ENCODE measurements at places on chromosomes 1 and 21.

GRCh38 chr1:64469116-64469976 lies 583 bp upstream of the CACHD1 start:
- no peak for DNase-seq

GRCh38 chr1:215256936-215257679 lies 174.6 kb downstream of the KCNK2 start:
- DNase-seq, result no peak

- DNase-seq, result no peak
These were observed 36.6 kb downstream of the FOXO6 start for GRCh38 chr1:41397753-41398330.

DNA sequence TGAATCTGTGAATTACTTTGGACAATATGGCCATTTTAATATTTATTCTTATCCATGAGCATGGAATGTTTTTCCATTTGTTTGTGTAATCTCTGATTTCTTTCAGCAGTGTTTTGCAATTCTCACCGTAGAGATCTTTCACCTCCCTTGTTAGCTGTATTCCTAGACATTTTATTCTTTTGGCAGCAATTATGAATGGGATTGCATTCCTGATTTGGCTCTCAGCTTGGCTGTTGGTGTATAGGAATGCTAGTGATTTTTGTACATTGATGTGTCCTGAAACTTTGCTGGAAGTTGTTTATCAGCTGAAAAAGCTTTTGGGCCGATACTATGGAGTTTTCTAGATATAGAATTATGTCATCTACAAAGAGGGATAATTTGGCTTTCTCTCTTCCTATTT lies 44.2 kb upstream of the NEGR1 start:
- DNase-seq, result no peak

DNA sequence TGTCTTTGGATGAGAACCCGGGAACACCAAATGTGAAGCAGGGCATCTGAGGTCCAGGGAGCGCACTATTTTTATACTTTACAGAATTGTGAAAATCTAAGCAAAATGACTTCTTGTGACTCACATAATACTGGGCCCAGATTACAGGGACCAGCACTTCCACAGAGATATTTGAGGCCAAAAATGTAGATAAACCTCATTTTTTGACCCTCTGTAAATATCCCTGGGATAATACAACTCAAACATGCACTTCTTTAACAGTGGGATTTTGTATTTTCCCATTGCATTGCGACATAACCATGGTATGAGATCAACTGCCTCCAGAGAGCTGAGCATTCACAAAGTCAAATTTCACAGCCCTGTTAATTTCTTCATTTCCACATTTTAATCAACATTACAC lies 289.4 kb upstream of the ADGRL4 start:
- DNase-seq, result no peak

DNA sequence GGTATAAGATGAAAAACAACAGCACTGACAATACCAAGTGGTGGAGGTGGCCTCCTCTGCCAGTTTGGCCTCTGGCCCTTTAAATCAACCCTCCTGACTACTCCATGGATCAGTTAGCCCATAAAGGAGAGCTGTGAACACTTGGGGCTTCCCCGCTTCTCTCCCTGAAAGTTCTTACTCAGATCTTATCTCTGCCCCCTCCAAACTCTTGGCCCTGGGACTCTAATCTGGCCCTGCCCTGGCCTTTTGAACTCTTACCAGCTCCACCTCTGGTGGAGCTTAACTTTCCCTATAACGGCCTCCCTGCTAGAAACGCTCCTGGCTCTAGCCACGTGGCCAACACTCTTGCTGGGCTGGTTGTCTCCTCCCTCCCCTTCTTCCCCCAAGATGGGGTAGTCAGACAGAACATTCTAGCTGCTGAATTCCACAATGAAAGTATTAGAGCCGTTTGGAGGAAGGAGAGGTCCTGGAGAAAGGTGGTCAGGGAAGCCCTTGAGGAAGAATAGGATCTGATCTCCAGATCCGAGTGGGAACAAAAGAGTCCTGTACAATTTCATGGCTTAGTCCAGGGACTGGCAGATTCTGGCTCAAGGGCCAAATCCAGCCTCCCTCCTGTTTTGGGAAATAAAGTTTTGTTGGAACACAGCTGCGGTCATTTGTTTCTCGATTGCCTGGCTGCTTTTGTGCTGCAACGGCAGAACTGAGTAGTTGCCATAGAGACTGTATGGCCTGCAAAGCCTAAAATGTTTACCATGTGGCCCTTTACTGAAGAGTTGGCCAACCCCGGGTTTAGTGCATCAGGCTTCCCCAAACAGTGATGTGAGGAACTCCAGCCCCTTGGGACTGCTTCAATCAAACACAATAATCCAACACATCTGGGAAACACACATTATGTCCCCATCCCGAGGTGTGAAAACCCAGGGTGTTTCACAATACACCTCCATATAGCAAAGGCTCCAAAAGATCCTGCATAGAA lies 9.5 kb upstream of the PIGR start:
- no peak for DNase-seq
